CD4-positive, alpha-beta T cell treated with Interleukin-17A for 4 hours (primary cell): ENCODE measurements at places on chromosomes 2 and 18.

DNA sequence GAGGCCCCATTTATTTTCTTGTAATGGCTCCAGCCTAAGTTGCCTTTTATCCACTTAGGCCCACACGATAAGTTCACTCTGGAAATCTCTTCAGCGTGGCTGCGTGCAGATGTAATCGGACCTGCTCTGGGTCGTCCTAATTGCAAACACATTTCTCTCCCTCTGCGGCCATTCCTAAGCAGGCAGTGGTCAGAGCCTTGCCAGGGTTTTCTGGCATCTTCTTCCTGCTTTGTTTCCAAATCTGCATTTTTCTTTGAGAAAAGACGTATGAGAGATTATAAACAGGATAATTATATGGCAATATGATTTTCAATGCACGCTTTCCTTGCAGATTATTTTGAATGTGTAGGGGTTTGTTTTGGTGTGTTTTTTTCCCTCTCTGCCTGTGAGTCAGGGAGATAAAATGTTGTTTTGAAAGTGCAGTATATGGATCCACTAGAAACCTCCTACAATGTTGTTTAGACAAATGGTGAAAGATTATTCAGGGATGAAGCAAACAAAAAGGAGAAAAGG lies 239.4 kb upstream of the TANK start:
- no peak for DNase-seq

DNA sequence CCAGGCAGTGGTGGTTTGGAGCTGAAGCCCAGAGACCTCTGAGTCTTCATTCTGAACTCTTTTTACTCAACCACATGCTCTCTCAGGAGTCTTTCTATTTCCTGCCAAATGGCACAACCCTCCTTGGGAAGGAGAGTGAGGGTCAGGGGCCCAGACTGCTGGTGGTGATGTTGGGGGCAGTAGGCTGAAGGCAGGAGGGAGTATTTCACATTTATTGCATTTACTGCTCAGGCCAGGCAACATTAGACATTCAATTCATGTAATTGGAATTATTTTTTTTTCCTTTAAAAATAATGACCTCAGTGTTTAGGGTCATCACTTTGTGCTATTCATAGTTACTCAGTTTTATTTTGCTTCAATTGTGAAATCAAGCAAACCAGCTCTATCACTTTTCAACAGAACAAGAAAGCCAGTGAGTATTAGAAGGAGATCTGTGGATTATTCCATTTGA lies 311.3 kb upstream of the NT5C1B start:
- no peak for DNase-seq

DNA sequence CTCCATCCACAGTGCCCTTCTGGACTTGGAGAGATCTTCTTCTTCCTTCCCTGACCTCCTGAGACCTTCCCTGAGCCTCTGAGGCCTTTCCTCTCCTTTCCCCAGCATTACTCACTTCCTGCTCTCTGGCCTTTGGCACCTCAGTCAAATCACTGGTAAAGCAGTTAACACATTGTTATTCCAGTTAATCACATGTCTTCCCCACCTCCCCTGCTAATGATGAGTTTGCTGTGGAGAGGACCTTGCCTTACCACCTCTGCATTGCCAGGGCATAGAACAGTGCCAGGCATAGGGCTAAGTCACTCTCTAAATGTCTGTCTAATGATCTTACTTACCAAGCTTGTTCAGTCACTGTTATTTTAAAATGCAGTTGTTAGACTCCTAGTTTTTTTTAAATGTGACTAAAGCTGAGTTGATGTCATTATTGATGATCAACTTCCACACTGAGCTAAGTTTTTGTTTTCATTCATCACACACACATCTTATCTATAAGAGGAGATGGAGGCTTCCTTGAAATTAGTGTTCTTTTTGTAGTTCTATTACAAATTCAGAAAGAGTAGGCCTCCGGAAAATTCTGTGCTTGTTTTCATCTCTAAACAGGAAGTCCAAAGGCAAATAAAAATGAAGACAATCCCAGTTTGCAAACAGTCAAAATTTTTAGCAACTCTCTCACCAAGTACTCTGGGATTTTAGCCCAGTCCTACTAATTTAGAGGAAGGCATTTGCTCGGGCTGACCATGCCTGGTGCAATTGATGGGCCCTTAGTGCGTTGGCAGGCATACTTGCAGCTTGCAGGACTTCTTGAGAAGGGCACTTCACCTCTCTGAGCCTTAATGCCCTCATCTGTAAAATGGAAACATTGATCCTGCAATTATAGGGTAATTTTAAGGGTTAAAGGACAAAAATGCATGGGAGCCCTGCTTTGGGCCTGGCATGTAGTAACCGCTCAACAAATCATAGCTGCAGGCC lies 113.7 kb upstream of the SPRED2 start:
- DNase-seq, result no peak

- DNase-seq, result no peak
These were observed 38.0 kb downstream of the KYNU start for GRCh38 chr2:142915502-142915901.

- no peak for DNase-seq
These were observed 438.0 kb upstream of the ID2 start for GRCh38 chr2:8243748-8244400.

DNA sequence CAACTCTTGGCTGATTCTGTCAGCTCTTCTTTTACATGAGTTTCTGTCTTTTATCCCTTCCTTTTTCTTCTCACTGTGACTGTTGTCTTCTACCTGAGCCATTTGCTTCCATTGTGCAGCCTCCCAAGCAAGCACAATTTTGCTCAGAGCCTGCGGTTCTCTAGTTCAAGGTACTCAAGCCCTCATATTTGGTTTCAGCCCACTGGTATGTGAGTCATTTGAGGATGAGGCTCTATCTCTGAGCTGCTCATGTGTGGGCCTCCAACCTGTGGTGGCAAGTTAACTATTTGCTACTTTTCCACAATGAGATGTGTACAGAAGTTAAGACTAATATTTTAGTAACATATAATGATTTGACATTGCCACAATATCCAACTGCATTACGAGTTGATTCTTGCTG lies 183.0 kb downstream of the PHLPP1 start:
- DNase-seq, result no peak

DNA sequence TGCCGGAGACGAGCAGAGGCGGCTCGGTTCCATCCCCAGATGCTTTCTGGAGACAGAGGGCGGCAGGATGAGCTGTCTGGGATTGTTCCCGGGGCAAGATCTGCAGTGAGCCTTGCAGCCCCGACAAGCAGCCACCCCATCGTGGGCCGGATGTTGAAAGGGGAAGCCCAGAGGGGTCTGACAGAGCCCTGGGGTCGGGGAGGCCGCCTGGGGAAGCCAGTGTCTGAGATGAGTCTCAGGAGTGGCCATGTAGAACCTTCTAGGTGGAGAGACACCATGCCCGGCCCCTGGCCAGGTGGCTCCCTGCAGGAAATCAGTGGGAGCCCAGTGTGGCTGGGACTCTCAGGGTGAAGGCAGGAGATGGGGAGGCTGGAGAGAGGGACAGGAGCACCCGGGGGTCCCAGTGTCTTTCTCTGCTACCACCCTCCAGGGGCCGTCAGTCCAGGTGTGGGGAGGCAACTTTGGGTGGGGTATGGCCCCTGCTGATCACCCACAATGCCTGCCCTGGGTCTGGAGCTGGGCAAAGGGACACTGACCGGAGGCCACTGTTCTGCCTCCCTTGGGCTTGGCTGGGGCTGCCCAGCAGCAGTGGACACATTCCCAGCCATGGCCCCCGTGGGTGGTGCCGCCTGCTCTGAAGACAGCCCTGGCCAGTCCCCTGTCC lies 128.3 kb upstream of the HS6ST1 start:
- DNase-seq, result no peak
